Stimulated activated CD4-positive, alpha-beta T cell treated with anti-CD3 and anti-CD28 coated beads, Interleukin-15, amount 100 ng/mL, for 1 hour (primary cell): ENCODE measurements at places on chromosomes 2 and 18.

GRCh38 chr2:26569216-26570082 lies 71.7 kb downstream of the CIB4 start:
- DNase-seq: no peak

- DNase-seq: no peak
Measured at GRCh38 chr2:216074794-216075193, 6.8 kb downstream of the PECR start.

- no peak for DNase-seq
Measured at GRCh38 chr2:144132357-144132756, 387.6 kb downstream of the ZEB2 start.

DNA sequence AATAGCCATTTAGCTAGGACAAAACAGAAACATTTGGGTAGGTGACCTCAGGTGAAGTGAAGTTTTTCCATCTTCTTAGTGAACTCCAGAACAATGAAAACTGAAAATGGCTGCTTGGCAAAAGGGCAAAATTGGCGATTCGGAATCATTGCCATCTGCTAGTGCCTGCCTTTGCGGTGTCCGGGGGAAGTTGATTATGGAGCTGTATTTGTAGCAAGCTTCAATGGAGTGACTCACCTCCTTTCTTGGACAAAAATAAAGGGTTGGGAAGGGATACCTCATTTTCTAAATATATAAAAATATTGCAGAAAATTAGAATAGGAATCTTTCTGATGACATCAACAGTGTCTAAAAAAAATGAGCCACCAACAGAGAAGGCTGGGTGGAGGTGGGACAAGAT lies 460.5 kb downstream of the TGIF1 start:
- no peak for DNase-seq

- no peak for DNase-seq
Measured at GRCh38 chr2:16604236-16604635, 61.4 kb downstream of the CYRIA start.

DNA sequence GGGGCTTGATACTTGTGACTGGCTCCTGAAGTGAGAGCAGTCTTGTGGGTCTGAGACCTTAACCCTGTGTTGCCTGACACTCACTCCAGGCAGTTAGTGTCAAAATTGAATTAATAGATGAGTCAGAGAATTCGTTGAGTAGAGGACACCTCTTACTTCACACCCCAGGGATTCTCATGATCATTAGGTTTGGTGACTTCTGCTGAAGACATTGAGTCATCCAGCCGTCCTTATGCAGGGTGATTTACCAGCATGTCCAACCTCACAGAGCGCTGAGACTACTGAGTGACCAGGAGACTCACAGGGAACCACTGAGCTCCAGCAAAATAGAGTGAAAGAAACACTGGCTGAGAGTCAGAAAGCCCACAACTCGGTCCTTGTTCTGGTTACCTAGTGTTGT lies 36.0 kb upstream of the EVA1A start:
- DNase-seq: no peak

GRCh38 chr2:221309892-221310583 lies 262.1 kb downstream of the EPHA4 start:
- DNase-seq: no peak

- DNase-seq: no peak
Measured at GRCh38 chr2:47907039-47907781, 912 bp upstream of the FBXO11 start.

GRCh38 chr2:203340791-203341487 lies 12.7 kb downstream of the ABI2 start:
- no peak for DNase-seq

DNA sequence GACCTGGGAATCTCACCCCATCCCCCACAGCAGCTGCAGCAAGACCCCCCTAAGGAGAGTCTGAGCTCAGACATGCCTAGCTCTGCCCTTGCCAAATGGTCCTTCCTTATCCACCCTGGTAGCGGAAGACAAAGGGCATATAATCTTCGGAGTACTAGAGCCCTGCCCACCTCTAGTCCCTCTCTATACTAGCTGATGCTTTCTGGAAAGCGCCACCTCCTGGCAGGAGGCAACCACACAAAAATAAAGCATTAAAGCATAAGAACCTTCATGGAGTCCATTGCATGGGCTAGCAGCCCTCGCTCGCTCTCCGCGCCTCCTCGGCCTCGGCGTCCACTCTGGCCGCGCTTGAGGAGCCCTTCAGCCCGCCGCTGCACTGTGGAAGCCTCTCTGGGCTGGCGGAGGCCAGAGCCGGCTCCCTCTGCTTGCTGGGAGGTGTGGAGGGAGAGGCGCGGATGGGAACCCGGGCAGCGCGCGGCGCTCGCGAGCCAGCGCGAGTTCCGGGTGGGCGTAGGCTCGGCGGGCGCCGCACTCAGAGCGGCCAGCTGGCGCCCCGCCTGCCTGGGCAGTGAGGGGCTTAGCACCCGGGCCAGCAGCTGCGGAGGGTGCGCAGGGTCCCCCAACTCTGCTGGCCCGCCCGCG lies 941.2 kb downstream of the SUCLG1 start:
- no peak for DNase-seq
